ENCODE measurements at places on chromosomes 4 and X.
A peak's percentile ranks its signal among the peaks of the same experiment; 100 is the strongest.

- DNase-seq: no peak
Observed at GRCh38 chrX:129785160-129785947, 5.6 kb downstream of the SASH3 start.

DNA sequence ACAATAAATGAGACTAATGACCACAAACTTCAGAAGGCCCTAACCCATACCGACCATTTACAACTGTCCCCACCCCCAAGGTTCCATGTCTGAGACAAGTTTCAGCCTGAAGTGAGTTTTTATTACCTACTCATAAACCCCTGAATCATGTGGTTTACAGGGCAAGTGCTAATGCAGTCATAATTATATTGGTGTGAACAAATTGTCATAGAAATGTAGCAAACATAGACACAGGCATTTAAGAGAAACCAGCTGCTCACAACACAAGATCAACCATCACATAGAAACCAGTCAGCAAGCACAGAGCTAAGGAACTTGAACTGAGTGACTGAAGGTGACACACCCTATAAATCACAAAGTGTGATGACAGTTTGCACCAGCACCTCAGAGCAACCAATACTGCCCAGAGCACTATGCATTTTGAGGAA lies 173.8 kb upstream of the MID1 start:
- DNase-seq: no peak

GRCh38 chr4:61468024-61468720 lies 268.0 kb downstream of the ADGRL3 start:
- no peak for DNase-seq

DNA sequence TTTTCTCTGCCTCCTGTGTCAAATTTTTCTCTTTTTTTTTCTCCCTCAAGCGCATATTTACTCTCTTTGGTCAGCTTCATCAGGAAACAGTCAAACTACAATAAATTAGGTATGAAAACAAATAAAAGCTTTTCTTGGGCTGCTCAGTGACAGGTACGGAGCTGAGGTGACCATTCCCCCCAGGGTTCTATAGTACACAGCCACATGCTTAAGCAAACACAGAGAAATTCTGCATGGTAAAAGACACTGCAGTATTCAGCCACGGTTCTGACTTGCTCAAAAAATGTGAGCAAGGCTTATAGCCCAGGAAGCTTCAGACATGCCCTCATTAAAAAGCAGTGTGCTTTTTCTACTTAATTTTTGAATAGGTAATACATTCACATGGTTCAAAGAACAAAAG lies 138.5 kb downstream of the GRIA3 start:
- no peak for DNase-seq

- DNase-seq: peak; percentile 87
Observed at GRCh38 chr4:140152013-140152703, 1.8 kb downstream of the MAML3 start.

DNA sequence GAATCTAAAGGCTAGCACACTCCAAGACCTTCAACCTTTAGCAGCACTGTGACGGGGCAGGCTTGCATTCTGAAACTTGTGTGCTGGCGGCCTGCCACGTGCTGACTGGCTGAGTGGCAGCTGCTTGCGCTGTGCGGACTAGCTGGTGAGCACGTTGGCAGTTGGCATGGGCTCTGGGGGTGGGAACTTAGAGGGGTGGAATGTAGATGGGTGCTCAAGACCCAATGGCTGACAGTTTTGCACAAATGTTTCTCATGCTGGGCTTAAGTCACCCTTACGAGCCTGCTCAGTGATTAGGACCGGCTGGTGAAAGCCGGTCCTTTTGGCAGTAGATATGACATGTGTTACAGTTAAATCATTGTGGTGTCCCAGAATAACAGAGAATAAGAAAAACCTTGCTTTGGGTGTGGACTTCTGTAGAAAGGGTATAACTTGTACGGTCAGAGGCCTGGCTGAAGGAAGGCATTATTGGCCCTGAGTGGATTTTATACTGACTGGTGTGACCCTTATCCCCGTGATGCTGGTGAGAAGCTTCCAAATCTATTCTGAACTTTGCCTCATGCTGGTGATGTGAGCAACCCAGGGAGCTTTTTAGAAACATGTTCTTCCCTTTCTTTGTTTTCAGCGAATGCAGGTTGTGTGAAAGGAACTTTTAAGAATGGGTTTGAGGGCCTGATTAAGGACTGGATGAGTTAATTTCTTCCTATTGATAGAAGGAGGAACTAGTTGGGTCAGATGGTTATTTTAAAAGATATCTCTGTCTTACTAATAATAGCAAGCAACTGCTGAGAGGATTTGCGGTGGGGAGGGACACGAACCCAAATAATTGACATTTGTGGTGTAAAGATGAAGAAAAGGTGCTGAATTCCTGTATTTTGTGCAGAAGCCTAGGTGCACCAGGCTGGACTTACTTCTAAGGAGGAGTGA lies 107.4 kb upstream of the SLC4A4 start:
- no peak for DNase-seq

GRCh38 chrX:40406330-40406859 lies 174.4 kb upstream of the ATP6AP2 start:
- peak; percentile 24 for DNase-seq

- no peak for DNase-seq
Observed at GRCh38 chrX:55006827-55007621, 6.9 kb downstream of the APEX2 start.

DNA sequence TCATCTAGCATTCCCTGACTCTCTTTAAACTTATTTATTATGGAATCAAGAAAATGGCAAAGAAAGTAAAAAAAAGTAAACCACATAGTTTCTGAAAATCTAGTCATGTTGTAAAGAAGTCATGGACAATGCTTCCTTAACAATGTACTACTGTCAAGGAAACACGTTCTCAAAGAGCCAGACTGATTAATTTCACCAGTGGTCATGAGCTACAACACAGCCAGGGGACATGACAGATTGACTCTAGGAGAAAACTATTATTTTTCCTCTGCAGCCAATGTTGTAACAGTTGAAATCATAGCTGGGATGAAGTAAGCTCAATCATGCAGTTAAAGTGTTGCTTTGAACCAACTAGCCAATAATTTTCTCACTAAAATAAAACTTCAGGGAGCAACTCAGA lies 109.2 kb downstream of the MAPK10 start:
- no peak for DNase-seq

DNA sequence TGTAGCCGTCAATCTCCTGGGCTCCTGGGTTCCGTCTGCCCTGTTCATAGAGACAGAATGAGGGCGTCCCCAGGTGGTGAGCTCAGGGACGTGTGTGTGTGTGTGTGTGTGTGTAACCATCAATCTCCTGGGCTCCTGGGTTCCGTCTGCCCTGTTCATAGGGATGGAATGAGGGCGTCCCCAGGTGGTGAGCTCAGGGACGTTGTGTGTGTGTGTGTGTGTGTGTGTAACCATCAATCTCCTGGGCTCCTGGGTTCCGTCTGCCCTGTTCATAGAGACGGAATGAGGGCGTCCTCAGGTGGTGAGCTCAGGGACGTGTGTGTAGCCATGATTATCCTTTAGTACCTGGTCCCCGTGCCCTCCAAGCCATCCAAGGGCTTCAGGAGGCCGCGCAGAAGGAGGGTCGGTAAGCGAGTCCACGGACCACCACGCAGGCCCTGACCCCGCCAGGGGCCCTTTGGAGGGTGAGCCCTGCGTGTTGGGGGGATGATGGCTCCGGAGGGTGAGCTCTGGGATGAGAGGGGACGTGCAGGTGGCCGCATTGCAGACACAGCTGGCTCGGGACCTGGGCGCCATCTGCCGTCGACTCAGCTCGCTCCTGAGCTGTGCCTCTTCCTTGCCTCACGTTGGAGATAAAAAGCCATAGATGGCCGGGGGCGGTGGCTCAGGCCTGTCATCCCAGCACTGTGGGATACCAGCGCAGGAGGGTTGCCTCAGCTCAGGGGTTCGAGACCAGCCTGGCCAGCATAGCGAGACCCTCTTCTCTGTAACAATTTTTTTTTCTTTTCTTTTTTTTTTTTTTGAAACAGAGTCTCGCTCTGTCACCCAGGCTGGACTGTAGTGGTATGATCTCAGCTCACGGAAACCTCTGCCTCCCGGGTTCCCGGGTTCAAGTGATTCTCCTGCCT lies 5.4 kb upstream of the GTPBP6 start:
- DNase-seq: no peak

GRCh38 chr4:114474188-114474800 lies 124.3 kb upstream of the UGT8 start:
- DNase-seq: no peak

- no peak for DNase-seq
Observed at GRCh38 chr4:99749445-99750391, 66.9 kb upstream of the DAPP1 start.

DNA sequence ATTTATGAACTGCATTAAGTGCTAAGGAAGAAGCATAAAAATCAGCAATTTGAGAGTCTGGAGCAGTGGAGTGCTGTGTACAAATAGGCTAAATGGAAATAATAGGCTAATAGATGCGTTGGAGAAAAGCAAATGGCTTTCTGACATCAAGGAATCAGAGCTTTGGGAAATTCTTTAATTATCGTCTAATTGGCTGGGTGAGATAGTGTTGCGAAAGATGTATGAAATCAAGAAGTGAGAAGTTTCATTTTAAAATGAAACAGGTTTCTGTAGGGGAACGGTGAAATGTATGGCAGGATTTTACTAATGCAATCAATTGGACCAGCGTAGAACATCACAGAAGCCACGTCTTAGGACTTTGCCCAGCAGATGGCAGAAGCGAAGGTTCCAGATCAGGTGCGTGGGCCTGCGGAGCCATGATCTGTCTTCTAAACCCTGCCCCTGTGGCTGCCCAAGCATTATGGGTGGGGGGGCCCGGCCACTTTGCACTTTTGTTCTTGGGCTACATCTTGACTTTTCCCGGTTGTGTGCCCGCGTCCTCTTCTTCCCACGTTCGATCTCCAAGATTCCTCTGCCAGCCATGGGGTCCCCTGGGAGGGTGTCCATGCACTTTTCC lies 118.5 kb upstream of the SHISA3 start:
- DNase-seq: no peak

DNA sequence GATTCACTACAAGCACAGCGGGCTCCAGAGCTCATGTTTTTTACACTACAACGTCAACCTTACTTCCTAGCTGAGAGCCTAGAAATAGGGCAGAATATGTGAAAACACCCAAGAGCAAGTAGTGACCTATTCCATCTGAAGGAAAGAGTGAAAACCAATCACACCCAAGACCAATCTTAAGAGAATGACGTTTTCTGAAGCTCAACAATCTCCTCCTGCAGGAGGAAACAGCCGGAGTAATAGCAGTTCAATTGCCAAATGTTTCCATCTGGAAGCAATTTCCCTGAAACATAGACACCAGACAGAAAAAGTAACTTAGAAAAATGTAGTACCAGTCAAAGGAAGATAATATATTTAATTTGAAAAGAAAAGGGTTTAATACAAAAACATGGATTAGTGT lies 142.4 kb downstream of the ANXA5 start:
- DNase-seq: no peak

DNA sequence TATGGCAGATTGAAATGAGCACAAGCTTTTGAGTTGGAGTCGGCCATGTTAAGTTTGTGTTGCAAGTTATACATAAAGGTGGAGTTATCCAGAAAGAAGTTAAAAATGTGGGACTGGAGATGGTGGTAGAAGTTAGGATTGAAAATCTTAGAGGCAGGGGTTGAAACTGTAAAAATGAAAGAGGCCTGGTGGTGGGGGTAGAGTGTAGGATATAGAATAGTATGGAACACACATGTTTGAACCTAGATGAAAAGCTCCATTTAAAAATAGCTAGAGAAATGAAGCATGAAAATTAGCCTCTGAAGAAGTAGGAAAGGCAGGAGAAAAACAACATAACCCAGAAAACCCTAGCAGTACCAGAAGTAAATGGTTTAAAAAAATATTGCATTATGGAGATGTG lies 131.8 kb upstream of the ENPEP start:
- no peak for DNase-seq

GRCh38 chr4:173121076-173121561 lies 47.5 kb upstream of the GALNT7 start:
- no peak for DNase-seq

- peak; percentile 33 for DNase-seq
Observed at GRCh38 chrX:97563531-97564133, 679.9 kb downstream of the RPA4 start.

- no peak for DNase-seq
Observed at GRCh38 chrX:66489339-66489738, 149.5 kb downstream of the EDA2R start.

DNA sequence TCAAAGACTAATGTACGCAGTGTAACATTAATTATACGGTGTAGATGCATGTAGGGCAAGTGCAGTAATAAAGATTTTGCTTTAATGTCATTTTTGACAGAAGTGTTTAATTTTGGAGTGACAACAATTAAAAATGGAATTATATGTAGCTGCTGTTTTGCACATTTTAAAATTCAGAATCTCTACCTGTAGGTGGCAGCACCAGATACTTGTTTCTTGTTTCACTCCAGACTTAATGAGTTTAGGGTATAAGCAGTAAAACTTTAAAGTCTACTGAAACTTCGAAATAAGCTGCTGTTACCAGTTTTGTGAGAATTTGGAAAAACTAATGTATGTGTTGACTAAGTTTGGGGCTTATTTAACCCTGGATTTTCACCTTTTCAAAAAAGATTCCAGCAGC lies 144.9 kb downstream of the POLA1 start:
- no peak for DNase-seq

DNA sequence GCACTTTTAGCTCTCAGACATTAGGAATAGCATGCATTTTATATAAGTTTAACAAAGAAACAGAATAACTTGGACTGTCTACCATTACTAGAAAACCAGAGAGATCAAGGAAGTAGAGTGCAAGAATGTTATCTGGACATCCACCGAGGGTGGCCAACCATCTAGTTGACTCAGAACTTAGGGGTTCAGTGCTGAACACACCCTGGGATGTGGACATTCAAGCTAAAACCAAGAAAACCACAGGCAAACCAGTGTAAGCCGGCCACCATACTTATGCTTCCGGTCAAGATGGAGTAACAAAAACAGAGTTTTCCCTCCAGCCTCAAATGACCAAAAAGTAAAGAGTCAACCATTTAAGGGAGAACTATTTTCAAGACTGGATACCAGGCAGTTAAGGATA lies 181.4 kb upstream of the MXRA5 start:
- no peak for DNase-seq

DNA sequence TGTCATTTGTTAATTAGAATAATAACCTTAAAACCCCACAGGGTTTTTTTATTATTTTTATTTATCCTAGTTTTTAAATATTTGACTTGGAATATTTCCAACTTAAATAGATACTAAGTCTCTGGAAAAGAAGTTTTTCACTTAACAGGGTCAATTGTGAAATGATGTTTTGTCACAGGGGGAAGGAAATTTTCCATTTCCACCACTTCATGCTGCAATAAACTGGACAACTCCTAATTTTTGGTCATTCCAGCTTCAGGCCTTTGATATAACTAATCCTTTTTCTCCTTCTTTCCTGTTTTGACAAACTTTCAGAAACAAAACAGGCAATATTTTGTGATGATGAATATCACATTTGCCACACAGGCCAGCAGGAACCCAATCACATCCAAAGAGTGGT lies 45.3 kb downstream of the UGT2B10 start:
- DNase-seq: no peak

DNA sequence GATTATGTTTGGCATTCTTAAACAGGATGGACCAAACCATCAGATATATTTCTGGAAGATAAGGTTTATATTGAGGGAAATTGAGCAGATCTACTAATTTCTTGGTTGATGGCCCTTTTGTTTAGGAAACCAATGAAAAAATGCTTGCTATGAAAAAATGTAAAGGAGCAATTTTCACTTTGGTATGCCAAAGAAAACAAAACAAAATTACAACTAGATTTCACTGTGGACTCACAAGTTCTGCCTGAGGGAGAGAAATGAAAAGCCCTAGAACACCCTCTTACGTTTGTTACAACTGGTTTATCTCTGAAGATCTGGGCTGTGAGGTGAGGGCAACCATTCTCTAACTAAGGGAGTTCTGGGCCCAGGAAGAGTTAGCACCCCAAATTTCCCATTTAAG lies 122.5 kb upstream of the IL15 start:
- no peak for DNase-seq

- no peak for DNase-seq
Observed at GRCh38 chr4:48093991-48094416, 40.0 kb downstream of the TXK start.

Data from germinal center (tissue), 1 donor.